ENCODE measurements at places on chromosomes 16 and 17. TPM values are rescaled to one million over a fixed set of nuclear protein-coding genes. Genes with fewer than 3 reads are reported as not detected.

DNA sequence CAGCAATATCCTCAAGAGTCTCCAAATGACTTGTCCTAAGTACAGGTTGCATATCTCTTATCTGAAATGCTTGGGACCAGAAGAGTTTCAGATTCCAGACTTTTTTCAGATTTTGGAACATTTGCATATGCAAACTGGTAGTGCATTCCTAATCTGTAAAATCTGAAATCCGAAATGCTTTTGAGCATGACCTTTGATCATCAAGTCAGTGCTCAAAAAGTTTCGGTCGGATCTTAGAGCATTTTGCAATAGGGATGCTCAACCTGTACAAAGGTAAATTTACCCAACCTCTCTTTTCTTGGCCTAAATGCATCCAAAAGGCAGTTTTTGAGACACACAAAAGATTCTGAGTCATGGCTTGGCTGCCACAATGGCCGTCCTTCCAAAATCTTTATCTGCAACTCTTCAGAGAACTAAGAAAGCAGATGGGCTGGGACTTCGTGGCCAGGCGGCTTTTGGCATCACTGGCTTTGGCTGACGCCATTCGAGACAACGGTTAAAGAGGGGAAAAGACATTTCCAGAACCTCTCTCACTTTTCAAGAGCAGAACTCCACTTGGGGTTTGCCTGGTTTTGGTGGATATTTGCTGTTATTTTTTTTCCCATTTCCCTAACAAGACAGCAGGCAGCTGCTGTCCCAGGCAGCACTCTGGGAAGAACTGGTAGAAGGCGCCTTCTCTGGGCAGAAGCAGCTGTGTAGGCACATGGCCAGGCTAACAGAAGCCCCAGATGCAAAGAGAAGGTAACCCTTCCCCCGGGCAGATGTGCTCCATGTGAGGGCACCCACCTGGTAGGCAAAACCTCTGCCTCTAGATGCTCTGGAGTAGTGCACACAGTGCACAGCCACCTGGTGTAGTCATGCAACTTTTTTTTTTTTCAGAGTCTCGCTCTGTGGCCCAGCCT is 8.9 kb downstream of the CPPED1 start:
- peaks cover 48% of the 10 kb centered on the region for H3K36me3 ChIP-seq
- no peak for DNase-seq
- H3K27ac ChIP-seq, result no peak overlapping the region
- no peaks in the 10 kb centered on the region for H3K27me3 ChIP-seq
- H3K4me1 ChIP-seq, result peaks cover 32% of the 10 kb centered on the region

- peaks cover 83% of the 10 kb centered on the region for H3K4me1 ChIP-seq
- no peak overlapping the region for H3K27ac ChIP-seq
- no peak for DNase-seq
- no peak overlapping the region for H3K4me3 ChIP-seq
These were observed 62.7 kb downstream of the TEX2 start for GRCh38 chr17:64200080-64201032.

ZP2 gene
- total RNA-seq, result not detected

DNA sequence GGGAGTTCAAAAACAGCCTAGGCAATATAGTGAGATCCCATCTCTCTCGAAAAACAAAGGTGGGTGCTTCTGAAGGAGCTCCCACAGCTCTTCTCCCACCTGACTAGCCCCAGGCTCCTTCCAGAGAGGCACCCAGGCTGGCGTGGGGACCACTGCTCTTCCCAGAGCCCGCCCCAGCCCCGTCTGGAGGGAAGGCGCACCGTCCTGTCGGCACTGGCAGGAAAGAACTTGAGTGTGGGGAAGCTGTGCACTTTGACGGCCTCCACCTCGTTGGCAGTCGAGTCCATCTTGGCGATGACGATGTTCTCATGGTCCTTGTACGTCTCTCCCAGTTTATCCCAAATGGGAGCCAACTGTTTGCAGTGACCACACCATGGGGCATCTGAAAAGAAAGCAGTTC is 10.5 kb upstream of the PPP1R27 start:
- H3K27me3 ChIP-seq, result peaks cover 9% of the 10 kb centered on the region
- H3K36me3 ChIP-seq, result peaks cover 16% of the 10 kb centered on the region
- no peaks in the 10 kb centered on the region for H3K4me1 ChIP-seq

HSD17B2 gene
- 0.26 TPM for total RNA-seq

KRTAP17-1 gene
- not detected for total RNA-seq

PDILT gene
- not detected for total RNA-seq

DNA sequence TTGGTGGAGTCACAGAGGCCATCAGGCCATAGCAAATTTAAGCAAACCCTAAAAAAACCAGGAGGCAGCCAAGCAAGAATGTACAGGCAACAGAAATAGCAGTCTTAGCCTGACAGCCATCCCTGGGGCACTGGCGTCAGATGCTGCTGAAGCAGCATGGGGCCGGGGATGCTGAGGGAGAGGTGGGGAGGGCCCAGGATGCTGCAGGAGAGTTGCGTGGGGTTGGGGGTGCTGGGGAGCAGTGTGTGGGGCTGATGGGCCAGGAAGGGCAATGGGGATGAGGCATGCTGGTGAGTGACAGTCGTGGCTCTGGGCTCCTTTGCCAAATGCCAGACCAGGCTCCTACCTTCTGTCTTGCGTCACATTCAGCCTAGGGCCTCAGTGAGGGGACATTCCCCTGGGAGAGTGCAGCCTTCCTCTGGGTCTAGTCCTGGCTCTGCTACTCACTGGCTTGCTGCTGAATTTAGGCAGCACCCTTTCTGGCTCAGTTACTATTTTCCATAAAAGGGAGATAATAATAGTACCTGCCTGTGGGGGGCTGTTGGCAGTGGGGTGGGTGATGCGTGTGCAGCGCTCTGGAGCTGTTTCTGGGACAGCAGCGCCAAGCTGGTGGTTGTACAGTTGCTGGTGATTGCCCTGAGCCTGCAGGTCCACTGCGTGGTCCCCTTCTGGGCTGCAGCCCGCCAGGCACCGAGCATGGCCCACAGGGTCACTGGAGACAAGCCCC is 88.1 kb downstream of the AMFR start:
- no peak overlapping the region for H3K27ac ChIP-seq
- H3K4me1 ChIP-seq, result peaks cover 6% of the 10 kb centered on the region
- H3K27me3 ChIP-seq, result peaks cover 5% of the 10 kb centered on the region
- no peaks in the 10 kb centered on the region for H3K36me3 ChIP-seq

- peaks cover 43% of the 10 kb centered on the region for H3K36me3 ChIP-seq
- H3K27me3 ChIP-seq, result peaks cover 8% of the 10 kb centered on the region
- peak; percentile 72 for DNase-seq
- peaks cover 85% of the 10 kb centered on the region for H3K4me1 ChIP-seq
- H3K27ac ChIP-seq, result peak overlapping the region; percentile 95
These were observed 3.7 kb downstream of the NFE2L1 start for GRCh38 chr17:48051706-48052486.

GRCh38 chr16:84746875-84747274 is 47.1 kb downstream of the USP10 start:
- DNase-seq, result no peak
- H3K27ac ChIP-seq, result no peak overlapping the region
- peaks cover 4% of the 10 kb centered on the region for H3K27me3 ChIP-seq
- H3K4me3 ChIP-seq, result no peak overlapping the region
- peaks cover 31% of the 10 kb centered on the region for H3K4me1 ChIP-seq

GRCh38 chr16:28531777-28532744 is 6.7 kb downstream of the NUPR1 start:
- peaks cover 1% of the 10 kb centered on the region for H3K27me3 ChIP-seq
- DNase-seq, result no peak
- peaks cover 14% of the 10 kb centered on the region for H3K36me3 ChIP-seq

IRX5 gene
- total RNA-seq, result 4.5 TPM

DNA sequence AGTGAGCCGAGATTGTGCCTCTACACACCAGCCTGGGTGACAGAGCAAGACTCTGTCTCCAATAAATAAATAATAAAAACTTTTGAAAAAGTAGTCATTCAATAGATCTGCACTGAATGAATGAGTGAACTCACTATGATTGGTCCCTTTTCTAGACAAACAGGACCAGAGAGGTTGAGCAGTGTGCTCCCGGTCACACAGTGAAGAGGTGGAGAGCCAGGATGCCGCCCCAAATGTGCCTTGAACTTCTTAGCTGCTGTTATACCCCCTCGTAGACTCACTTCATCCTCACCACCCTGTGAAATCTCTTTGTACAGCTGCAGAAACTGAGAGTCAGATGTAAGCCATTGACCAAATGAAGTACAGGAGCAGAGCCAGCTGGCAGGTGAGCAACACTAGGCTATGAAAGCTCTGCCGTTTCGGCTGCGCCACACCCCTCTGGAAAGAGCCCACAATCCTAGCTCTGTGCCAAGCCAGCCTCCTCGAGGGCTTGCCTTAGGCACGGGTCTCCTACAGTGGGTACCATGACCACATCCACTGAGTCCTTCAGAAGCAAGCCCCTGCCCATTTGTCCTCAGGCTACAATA is 7.8 kb upstream of the KIAA0513 start:
- DNase-seq, result no peak
- H3K4me3 ChIP-seq, result no peak overlapping the region
- no peaks in the 10 kb centered on the region for H3K36me3 ChIP-seq
- H3K27me3 ChIP-seq, result peaks cover 5% of the 10 kb centered on the region

- peaks cover 47% of the 10 kb centered on the region for H3K36me3 ChIP-seq
- no peak overlapping the region for H3K27ac ChIP-seq
- no peak for DNase-seq
- peaks cover 3% of the 10 kb centered on the region for H3K27me3 ChIP-seq
These were observed 90.2 kb downstream of the VPS53 start for GRCh38 chr17:624341-624860.

- DNase-seq, result no peak
- no peak overlapping the region for H3K4me3 ChIP-seq
- peaks cover 33% of the 10 kb centered on the region for H3K4me1 ChIP-seq
- no peak overlapping the region for H3K27ac ChIP-seq
These were observed 4.1 kb downstream of the CAPN15 start for GRCh38 chr16:531494-532125.

TCAP gene
- 0.21 TPM for total RNA-seq

DNA sequence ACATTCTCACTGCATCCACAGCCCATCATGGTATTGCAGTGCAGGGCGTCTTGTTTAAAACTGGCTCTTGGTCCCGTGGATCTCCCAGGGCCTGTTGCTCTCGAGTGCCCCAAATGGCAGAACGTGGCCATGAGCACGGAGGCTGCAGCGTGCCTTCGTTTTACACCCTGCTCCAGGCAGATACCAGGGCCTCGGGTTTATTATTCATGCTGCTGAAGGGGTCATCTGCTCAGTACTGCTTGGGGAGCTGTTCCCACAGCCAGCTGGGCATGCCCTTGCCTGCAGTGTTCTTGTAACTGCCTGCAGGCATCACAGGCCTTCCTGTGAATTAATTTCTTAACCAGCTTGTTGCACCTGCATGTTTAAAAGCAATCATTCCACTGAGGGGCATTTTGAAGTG is 129.7 kb upstream of the CHMP6 start:
- H3K4me1 ChIP-seq, result peaks cover 45% of the 10 kb centered on the region
- H3K27ac ChIP-seq, result no peak overlapping the region
- H3K36me3 ChIP-seq, result peaks cover 34% of the 10 kb centered on the region
- H3K4me3 ChIP-seq, result no peak overlapping the region

GRCh38 chr17:72696721-72697120 is 395.8 kb downstream of the SLC39A11 start:
- no peak for DNase-seq
- peaks cover 4% of the 10 kb centered on the region for H3K27me3 ChIP-seq
- H3K27ac ChIP-seq, result no peak overlapping the region
- H3K4me3 ChIP-seq, result no peak overlapping the region

DNA sequence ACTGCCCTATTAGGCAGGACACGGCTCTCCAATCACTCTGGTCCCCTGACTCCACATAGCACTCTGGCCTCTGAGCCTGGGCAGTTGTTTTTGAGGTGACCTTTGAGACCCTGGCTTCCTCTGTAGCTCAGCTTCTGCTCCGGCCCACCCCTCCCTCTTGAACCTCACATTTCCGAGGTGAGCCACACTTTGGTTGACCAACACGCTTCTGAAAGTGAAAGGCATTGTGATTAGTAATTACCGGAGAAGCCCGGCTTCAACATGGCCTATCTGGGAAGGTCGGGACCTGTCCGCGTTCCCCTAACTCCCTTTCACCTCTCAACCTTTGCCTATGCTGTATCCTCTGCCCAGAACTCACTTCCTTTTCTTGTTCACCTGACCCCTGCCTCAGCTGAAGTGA is 10.3 kb upstream of the ITGAX start:
- no peak for DNase-seq
- H3K4me1 ChIP-seq, result no peaks in the 10 kb centered on the region
- H3K27me3 ChIP-seq, result peaks cover 5% of the 10 kb centered on the region
- no peak overlapping the region for H3K27ac ChIP-seq

GRCh38 chr17:3655766-3656165 is 12.6 kb downstream of the TAX1BP3 start:
- H3K4me3 ChIP-seq, result no peak overlapping the region
- peaks cover 25% of the 10 kb centered on the region for H3K27me3 ChIP-seq
- no peaks in the 10 kb centered on the region for H3K36me3 ChIP-seq
- H3K27ac ChIP-seq, result no peak overlapping the region

GRAPL gene
- not detected for total RNA-seq

GRCh38 chr17:67629971-67630320 is 87.8 kb upstream of the NOL11 start:
- H3K27me3 ChIP-seq, result no peaks in the 10 kb centered on the region
- H3K36me3 ChIP-seq, result no peaks in the 10 kb centered on the region
- peak; percentile 55 for DNase-seq
- H3K4me3 ChIP-seq, result 0 out of 2 replicates have a peak overlapping the region, but pooled peaks have one; percentile 37
- H3K27ac ChIP-seq, result peak overlapping the region; percentile 59
- peaks cover 13% of the 10 kb centered on the region for H3K4me1 ChIP-seq

DNA sequence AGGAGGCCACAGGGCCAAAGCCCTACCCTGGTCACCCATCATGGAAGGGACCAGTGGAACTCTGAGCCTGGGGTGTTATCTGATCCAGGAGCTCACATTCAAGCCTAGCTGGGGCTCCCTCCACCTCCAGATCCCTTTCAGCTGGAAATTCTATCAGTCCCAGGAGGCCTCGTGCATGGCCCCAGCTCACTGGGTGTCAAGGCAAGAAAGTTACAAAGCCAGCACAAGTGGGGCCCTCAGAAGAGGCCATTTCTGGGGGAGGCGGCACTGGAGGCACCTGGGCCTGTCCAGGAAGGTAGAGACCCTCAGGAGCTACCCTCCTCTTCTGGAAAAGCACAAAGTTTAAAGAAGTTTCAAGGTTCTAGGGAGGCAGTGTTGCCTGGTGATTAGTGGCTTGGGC is 4.8 kb downstream of the CA7 start:
- H3K36me3 ChIP-seq, result no peaks in the 10 kb centered on the region
- no peak overlapping the region for H3K4me3 ChIP-seq
- DNase-seq, result no peak
- H3K4me1 ChIP-seq, result no peaks in the 10 kb centered on the region
- peaks cover 39% of the 10 kb centered on the region for H3K27me3 ChIP-seq
- no peak overlapping the region for H3K27ac ChIP-seq

Data from HFFc6 (cell line).